ENCODE measurements at places on chromosomes 11 and 22.

DNA sequence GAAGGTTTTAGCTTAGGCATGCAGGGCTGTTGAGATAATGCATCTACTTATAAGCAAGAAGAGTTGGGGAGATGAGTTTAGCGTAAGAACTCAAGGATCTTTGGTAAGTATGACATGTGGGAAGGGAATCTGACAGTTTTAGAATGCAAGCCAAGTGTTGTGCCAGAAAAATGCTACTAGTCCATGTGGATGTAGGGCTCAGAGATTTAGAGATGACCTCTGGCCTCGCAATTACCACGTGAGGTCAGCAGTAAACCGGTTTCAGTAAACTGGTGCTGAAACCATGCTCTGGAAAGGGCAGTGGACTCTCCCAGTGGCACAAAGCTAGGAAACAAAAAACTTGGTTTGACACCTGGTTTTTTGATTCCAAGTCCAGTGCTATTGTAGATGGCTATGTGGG is 18.9 kb downstream of the MRPL16 start:
- no peak for DNase-seq

- DNase-seq: no peak
These were observed 109.6 kb downstream of the CEP164 start for GRCh38 chr11:117437041-117437790.

GRCh38 chr11:63375434-63375833 is 5.8 kb downstream of the SLC22A9 start:
- DNase-seq: no peak

- DNase-seq: no peak
These were observed 1564.8 kb upstream of the TENM4 start for GRCh38 chr11:81005595-81005994.

DNA sequence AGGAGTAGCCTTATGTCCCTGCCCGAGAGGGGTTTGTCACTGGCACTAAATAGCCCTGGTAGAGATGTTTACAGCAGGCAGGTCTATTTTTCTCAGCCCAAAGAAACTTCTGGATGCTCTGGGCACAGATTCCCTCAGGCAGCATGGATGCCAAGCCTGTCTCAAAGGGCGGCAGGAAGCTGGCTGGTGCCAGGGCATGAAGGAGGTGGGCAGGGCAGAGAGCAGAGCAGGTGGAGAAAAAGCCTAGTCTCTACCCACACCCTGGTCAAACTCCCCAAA is 4.1 kb upstream of the GAS2L1 start:
- no peak for DNase-seq

- DNase-seq: no peak
These were observed 7.5 kb upstream of the NRGN start for GRCh38 chr11:124732230-124732629.

DNA sequence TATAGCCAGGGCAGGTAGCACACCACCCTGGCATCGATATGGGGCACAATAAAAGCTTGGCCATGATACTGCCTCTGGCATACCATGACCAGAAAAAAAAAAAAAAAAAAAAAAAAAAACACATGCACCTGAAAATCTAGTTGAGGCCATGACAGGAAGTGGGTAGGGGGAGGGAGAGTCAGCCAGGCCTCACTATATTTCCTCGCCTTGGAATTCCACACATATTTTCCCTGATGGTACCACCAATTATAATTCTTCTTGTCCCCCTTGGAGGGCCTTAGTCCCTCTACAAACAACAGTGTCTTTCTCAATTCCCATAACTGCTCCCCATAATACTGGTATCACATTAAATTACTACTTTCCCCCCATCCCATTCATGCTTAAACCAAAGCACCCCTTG is 12.6 kb upstream of the CHKA start:
- no peak for DNase-seq
